ENCODE measurements at places on chromosomes 5 and 9. TPM values are rescaled to one million over a fixed set of nuclear protein-coding genes. Genes with fewer than 3 reads are reported as not detected.

Gene IFNA2
- total RNA-seq, result not detected

Gene RAD50
- total RNA-seq, result 50.7 TPM

Gene C5orf52
- not detected for total RNA-seq

Gene ANKRD20A1
- 2.7 TPM for total RNA-seq

Gene MZB1
- total RNA-seq, result 0.57 TPM

Gene CDH9
- total RNA-seq, result not detected

Gene PPIC
- total RNA-seq, result 26.4 TPM

Gene ZFP2
- total RNA-seq, result 2.0 TPM

Gene ESM1
- not detected for total RNA-seq

Gene ZNF658
- total RNA-seq, result 5.9 TPM

Gene SLC46A2
- not detected for total RNA-seq

Gene RNF208
- 27.3 TPM for total RNA-seq

Gene SHC3
- 0.95 TPM for total RNA-seq

Gene NXNL2
- total RNA-seq, result 0.23 TPM

All from endodermal cell (in vitro differentiated cells).